Epithelial cell of prostate (primary cell): ENCODE measurements at places on chromosomes 4 and X.

DNA sequence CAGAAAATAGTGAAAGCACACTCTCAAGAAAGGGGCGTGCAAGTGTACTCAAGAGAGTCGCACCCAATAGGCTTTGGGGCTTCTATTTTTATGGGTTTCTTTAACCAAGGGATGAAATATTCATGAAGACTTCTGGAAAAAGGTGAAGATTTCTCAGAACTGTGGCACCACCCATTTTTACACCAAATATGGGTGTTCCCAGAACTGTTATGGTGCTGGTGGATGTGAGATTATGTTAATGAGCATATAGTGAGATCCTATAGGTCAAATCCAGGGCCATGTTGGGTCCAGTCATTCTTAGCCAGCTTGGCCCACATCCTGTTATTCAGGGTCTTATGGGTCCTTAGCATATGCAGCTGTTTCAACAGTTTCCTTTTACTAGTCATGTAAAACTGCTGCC lies 61.0 kb upstream of the SMIM10 start:
- DNase-seq, result no peak

DNA sequence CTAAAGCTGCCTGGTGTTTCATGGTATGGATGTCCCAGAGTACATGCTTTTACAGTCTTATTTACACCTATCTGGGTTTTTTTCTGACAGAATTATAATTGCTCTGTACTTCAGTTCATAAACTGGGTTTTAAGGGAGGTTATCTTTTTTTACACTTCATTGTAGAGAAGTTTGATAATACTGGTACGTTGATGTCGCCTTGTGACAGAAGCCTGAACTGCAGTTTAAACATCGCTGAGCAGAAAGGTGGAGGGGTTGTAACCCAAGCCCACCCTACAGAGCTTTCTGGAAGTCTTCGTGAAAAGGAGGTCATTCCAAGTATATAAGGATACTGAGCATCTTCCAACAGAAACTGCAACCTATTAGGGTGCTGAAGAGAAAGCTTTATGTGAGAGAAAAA lies 46.4 kb downstream of the BEX1 start:
- no peak for DNase-seq

DNA sequence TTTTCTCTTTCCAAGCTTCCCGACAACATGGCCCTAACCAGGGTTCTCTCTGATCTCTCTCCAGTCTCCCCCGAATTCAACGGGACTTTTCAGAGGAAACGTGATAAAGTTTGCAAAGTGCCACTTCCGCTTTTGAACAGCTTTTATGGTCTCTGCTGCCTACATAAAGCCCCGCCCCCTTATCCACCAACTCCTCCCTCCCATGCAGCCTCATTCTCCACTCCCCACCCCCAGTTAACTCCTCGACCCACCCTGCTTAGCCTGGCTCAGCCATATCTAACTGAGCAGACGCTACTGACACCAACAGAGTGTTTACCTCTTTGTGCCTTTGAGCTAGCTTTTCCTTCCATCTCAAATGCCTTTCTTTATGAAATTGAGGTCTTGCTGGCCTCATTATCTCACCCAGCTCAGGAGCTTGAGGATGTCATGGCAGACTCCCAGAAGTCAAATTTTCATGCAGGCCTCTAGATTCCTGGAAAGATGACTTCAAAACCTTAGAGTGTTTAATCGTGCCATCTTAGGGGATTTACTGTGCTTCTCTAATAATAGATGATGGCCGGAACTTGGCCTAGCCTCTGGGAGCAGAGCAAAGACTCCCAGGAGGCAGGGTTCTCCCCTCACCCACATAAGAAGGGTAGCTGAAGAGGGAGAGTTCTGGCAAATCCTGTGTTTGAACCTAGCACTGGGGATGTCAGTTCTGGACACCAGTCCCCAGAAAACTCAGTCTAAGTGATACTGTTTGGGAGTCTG lies 606.0 kb downstream of the BCOR start:
- DNase-seq, result no peak

DNA sequence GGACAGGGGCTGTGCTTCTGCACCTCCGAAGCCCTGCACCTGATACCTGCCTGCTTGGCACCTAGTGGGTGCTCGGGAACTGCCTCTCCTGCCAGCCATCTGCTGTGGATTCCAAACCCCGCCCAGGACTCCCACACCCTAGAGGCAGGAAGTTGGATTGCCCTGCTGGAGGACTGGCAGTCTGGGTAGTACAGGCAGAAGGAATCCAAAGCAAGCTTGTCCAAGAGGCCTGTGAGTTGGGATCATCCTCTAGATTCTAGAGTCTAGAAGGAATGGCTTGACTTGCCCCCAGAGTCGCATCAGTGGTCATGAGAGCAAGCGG lies 64.6 kb upstream of the MTM1 start:
- no peak for DNase-seq

DNA sequence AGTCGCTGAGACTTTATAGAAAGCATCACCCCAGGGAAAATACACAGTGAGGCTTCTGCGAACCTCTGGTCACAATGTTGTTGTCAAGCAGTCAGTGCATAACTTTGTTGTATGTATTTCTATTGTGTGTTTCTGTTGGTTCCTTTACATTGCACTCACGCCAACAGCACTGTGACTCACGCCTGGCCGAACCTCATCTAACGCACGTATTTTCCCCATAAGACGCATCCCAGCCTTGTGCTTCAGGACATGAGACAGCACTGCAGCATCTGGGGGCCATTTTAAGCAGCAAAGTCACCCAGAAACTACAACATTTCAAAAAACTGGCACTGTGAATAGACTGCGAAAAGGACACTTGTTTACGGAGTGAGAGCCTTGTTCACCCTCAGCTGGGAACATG lies 30.6 kb downstream of the TBL1X start:
- DNase-seq, result no peak

GRCh38 chr4:116066711-116067245 lies 953.4 kb upstream of the NDST4 start:
- DNase-seq, result no peak

DNA sequence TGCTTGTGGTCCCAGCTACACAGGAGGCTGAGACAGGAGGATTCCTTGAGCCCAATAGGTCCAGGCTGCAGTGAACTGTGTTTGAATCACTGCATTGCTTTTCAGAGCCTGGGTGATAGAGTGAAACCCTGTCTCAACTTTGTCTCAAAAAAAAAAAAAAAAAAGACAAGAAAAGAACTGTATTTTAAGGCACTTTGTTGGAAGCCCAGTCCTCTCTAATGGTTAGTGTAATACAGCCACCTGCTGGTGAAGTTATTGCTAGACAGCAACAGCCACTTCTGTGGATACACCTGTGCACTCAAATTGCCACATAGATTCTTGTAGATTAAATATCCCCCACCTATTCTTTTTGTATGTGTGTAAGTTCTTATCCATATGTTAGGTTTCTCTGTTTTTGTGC lies 10.1 kb upstream of the FGG start:
- DNase-seq, result no peak

DNA sequence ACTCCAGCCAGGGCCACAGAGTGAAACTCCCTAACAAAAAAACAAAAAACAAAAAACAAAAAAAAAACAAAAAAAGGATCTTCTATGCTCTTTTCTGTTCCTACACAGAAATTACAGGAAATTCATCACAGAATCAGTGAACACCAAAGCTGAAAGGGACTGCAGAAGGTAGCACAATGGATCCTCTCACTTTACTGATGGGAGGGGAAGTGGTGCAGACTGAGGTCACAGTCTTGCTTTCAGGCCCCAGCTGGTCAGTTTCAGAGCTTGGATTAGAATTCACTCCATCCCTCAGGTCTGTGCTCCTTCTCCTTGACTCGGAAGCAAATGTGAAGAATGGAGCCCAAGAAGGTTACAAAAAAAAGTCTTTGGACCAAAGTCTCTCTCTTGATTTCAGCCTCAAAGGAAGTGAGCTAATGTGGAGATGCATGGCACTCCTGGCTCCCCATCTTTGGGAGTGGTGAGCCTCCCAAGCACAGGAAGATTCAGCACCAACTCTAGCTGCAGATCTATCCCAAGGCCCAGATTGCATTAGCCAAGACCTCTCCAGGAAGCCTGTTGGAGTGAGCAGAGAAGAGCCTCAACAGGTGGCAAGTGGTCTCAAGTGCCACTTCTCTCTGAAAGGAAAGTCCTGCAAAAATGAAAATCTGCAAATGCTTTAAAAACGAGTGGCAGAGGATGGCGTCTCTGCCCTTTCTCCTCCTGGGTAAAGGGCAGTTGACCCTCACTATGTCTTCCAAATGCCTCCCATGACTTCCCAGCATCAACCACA lies 176.0 kb downstream of the MAML3 start:
- DNase-seq, result no peak

DNA sequence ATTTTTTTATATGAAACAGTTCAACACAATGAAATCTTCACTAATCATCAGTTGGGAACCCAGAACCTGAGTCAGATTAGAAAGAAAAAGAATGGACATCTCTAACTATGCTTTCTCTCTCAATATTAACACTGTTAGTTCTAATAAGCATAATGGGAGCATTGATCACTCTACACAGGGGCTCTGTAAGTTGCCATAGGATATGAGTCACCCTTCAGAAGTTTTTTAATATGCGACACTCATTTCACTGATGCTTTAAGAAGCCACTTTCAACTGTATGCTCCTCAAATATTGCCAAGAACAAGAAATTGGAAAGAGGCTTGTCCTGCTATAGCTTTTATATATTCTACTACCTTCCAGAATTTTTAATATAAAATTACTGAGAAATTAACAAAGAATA lies 187.0 kb downstream of the AASDH start:
- no peak for DNase-seq

DNA sequence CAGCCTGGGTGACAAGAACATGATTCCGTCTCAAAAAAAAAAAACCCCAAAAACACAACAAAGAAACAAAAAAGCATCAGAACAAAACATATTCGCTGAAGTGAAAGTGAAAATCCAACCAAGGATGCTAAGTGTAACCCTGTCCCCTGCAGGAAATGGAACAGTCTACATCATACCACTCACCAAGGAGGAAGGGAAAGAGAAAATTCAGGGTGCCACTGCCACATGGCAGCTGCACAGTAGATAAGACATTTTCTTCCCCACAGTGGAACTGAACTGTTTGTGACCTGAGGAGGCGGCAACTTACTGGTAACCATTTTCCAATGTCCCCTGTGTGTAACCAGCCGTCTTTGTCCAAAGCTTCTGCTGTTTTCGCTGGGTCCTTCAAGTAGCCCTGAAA lies 28.2 kb upstream of the CENPU start:
- no peak for DNase-seq

DNA sequence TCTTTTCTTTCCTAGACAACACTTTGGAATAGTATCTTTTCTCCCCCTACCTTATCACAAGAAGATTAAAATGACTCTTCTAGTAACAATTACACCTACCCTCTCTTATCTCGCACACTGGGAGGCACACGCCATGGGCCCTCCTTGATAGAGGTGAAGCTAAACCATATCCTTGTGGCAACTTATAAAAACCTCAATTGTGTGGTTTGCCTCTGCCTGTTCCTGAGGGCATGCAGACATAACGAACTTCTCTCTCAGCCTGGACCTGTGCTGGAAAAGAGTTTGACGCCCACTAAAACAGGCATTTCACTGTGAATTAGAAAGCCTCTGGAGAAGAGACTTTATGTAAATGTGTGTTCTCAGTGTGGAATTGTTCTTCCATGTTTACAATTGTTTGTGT lies 141.2 kb downstream of the NDST3 start:
- no peak for DNase-seq

DNA sequence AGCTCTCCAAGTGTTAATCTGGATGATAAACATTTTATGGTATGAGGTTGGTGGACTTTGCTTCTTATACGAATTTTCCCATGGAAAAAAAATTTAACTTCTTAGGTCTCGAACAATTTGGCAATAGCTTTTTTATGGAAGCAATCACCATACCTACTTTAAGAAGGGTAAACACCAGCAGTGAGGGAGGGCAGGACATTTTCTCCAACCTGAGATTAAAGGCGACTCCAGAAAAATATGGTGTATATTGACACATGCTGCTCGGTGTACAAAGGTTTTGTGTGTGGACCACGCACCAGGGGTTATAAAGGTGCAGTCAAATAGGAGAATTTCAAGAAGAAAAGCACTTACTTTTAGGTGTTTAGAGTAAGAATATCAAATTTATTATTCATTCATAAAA lies 34.2 kb upstream of the SULT1E1 start:
- DNase-seq, result no peak

GRCh38 chrX:72540318-72540717 lies 32.3 kb downstream of the HDAC8 start:
- DNase-seq, result no peak

DNA sequence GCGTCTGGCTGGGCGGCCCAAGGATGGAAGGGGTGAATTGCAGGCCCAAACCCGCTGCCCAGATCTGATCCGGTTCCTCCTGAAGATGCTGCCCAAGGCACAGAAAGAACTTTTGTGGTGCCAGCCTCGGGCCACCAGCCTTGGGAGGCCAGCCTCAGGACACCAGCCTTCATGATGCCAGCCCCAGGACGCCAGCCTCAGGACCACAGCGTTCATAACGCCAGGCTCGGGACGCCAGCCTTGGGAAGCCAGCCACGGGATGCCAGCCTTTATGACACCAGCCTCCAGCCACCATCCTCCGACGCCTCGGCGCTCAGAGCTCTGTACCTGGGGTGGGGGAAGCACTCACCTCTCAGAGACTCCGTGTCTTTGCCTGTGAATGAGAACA lies 107.8 kb downstream of the ADRA2C start:
- DNase-seq, result no peak

DNA sequence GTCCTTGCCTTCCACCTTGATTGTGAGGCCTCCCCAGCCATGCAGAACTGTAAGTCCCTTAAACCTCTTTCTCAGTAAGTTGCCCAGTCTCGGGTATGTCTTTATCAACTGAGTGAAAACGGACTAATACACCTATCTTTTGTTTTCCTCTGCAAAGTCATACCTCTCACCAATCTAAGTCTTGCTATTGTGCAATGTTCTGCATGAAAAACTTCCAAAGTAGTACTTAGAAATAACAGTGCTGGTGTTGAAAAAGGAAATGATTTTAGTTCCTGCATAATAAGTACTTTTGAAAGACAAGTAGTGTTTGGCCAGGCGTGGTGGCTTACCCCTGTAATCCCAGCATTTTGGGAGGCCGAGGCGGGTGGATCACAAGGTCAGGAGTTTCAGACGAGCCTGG lies 573.5 kb downstream of the ANKRD50 start:
- no peak for DNase-seq

DNA sequence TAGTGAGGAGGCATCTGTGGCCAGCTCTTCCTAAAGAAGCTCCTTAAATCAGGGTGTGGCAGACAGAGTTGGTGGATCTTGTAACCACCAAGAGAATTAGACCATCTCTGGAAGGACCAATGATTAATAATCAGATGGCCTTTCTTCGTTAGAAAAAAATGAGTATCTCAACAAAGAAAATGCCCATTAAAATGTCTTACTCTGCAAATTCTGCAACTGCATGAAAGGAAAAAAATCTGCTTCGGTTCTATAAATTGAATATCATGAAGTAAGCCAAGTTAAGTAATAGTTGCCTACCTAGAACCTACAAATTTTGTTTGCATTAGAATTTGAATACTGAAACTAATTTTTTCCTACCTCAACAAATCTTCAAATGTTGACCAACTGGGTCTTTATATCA lies 4.2 kb upstream of the DCLK2 start:
- DNase-seq, result no peak

DNA sequence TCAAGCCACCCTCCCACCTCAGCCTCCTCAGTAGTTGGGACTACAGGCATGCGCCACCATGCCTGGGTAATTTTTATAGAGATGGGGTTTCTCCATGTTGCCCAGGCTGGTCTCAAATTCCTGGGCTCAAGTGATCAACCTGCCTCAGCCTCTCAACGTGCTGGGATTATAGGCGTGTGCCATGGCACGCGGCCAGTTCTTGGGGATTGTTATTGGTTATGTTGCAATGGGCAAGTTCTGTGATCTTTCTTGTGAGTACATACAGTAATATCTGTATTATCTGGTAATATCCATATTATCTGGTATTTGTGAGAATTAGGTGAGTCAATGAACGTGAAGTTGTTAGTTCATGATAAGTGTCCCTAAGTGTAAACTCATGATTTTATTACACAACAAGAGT lies 90.3 kb upstream of the TBL1X start:
- DNase-seq, result no peak
